ENCODE measurements at places on chromosomes 4 and X.

- DNase-seq: no peak
These were observed 121.7 kb upstream of the CXXC4 start for GRCh38 chr4:104616401-104616820.

GRCh38 chr4:33751050-33751449 lies 2493.3 kb downstream of the ARAP2 start:
- no peak for DNase-seq

DNA sequence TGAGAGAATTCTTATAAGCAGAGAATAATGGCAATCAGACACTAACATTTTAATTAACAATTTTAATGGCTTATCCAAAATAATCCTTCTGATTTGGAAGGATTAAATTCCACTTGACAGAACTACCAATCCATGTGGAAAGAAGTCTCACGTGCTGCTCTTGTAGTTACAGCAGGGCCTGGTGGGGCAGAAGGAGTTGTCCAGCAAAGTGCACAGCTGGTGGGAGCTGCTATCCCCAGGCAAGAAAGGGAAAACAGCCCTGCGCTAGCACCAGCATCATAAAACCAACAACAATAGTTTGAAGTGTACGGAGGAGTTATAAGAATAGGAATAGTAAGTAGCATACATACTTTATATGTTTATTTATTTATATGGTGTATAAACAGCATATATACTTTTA lies 127.4 kb upstream of the TRIM2 start:
- no peak for DNase-seq

GRCh38 chr4:4673070-4673469 lies 131.2 kb upstream of the STX18 start:
- no peak for DNase-seq

DNA sequence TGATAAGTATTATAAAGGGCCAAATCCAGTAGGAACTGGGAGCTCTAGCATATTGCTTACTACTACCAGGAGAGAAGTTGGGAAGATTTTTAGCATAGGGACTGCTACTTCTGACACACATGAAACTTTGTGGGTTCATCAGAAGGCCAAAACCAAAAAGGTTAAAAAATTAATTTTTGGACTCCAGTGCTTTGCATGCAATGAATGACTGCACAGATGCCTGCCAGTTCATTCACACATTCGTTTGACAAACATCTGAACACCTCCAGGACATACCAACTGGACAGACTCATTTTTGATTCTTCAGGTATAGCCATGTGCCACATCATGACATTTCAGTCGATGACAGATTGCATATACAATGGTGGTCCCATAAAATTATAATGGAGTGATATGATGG lies 79.8 kb downstream of the MID1IP1 start:
- DNase-seq: no peak

DNA sequence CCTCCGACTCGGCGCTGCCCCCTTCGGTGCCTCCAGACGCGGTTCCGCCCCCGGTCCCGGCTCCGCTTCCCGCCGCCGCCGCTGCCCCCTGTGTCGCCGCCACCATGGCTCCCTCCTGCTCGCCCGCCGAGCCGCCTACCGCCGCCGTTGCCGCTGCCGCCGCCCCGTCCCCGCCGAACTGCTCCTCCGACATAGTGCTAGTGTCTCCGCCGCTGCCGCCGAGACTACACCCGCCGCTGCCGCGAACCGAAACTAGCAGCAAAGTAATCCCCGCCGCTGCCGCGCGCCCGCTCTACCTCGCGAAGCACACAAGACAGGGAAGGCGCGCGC lies 340 bp downstream of the HNRNPD start:
- no peak for DNase-seq

DNA sequence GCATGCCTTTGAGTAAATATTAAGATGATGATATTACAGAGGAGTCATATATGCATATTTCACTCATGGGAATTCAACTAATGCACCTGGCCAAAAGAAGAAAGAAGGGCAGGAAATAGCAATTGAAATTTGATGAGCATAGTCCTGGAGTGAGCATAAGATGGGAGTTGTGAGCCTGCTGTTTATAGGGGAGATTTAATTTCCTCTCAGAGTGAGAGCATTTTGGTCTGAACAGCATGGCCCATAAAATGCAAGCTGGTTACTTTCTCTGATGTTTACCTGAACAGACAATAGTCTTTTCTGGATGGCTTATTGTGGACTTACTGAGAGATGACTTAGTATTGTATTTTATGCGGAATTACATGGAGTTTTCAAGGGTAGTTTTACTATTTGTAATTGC lies 53.6 kb downstream of the FHIP1A start:
- DNase-seq: no peak

GRCh38 chr4:40421839-40422708 lies 86.9 kb downstream of the CHRNA9 start:
- DNase-seq: no peak

- no peak for DNase-seq
These were observed 91.8 kb upstream of the ATXN3L start for GRCh38 chrX:13411496-13412207.

GRCh38 chr4:77613267-77613666 lies 7.6 kb downstream of the CXCL13 start:
- DNase-seq: no peak

- no peak for DNase-seq
These were observed 73.5 kb downstream of the GLUD2 start for GRCh38 chrX:121120690-121121605.
